ENCODE measurements at places on chromosomes 11 and 22. TPM values are rescaled to one million over a fixed set of nuclear protein-coding genes. Genes with fewer than 3 reads are reported as not detected.

The CALCA gene
- not detected for total RNA-seq

The ZC3H7B gene
- total RNA-seq, result 24.4 TPM

The FLRT1 gene
- 0.22 TPM for total RNA-seq

The SYT7 gene
- total RNA-seq, result 1.8 TPM

The POTEH gene
- not detected for total RNA-seq

The NXPE1 gene
- total RNA-seq, result not detected

The HBG2 gene
- total RNA-seq, result not detected

The POLR2F gene
- total RNA-seq, result 49.3 TPM

The KCNK4 gene
- not detected for total RNA-seq

The SEPTIN3 gene
- total RNA-seq, result 0.51 TPM

The MYBPC3 gene
- 0.17 TPM for total RNA-seq

The B3GAT1 gene
- not detected for total RNA-seq

The RFPL2 gene
- total RNA-seq, result not detected

The LDLRAD3 gene
- total RNA-seq, result 23.6 TPM

The RFPL1 gene
- total RNA-seq, result not detected

The OR51B4 gene
- total RNA-seq, result not detected

The RIC3 gene
- total RNA-seq, result 3.2 TPM

The RIMBP3C gene
- total RNA-seq, result under 0.01 TPM

The APOBEC3G gene
- total RNA-seq, result 8.3 TPM

The ZNF70 gene
- 2.9 TPM for total RNA-seq

The OR4A16 gene
- total RNA-seq, result not detected

The NRXN2 gene
- total RNA-seq, result 0.16 TPM

The PLAAT3 gene
- total RNA-seq, result 514 TPM

The DDX25 gene
- not detected for total RNA-seq

The POU2AF3 gene
- total RNA-seq, result 1.8 TPM

The UBQLN3 gene
- total RNA-seq, result 0.57 TPM

The TRIM29 gene
- 13.2 TPM for total RNA-seq

The GLB1L2 gene
- 0.49 TPM for total RNA-seq

The CD248 gene
- 49.0 TPM for total RNA-seq

The SPI1 gene
- total RNA-seq, result 20.3 TPM

The CBLIF gene
- not detected for total RNA-seq

The C22orf31 gene
- total RNA-seq, result not detected

The GALNT18 gene
- total RNA-seq, result 57.1 TPM

The ANO1 gene
- total RNA-seq, result 3.8 TPM

The GGT1 gene
- total RNA-seq, result 4.4 TPM

The NEFH gene
- 0.66 TPM for total RNA-seq

The SAA1 gene
- 168 TPM for total RNA-seq

The OR8G1 gene
- total RNA-seq, result not detected

The PDE2A gene
- 63.4 TPM for total RNA-seq

The APOL5 gene
- not detected for total RNA-seq

The HPX gene
- 2.4 TPM for total RNA-seq

The FGF4 gene
- total RNA-seq, result not detected

The PDGFD gene
- total RNA-seq, result 19.4 TPM

The FJX1 gene
- total RNA-seq, result 2.1 TPM

The BIK gene
- 1.4 TPM for total RNA-seq

The MED19 gene
- total RNA-seq, result 7.6 TPM

The CHST1 gene
- total RNA-seq, result 1.2 TPM

The CCDC116 gene
- 1.1 TPM for total RNA-seq

The SMTNL1 gene
- total RNA-seq, result not detected

The TMX2 gene
- total RNA-seq, result 34.0 TPM

The MMP12 gene
- 17.0 TPM for total RNA-seq

The OR51Q1 gene
- total RNA-seq, result not detected

The IGHMBP2 gene
- total RNA-seq, result 9.5 TPM
